Hippocampal formation (tissue), 2 donors: ENCODE measurements at places on chromosomes 4 and X.

DNA sequence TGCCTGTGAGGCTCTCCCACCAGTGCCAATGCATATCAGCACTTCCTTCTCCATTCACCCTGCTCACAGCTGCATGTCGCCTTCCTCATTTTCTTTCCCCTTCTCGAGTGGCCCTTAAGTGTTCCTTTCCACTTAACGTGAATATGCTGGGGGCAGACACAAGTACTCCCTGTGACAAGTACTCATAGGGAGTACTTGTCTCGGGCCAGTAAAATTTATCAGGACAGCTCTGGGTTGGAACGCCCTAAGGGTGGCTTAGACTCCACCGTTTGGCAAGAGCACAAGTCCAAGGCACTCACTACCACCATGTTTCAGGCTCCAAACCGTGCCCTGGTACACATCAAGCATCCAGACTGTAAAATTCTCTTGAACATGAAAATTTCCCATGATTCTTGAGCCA lies 3.9 kb upstream of the LDOC1 start:
- no peak for DNase-seq

DNA sequence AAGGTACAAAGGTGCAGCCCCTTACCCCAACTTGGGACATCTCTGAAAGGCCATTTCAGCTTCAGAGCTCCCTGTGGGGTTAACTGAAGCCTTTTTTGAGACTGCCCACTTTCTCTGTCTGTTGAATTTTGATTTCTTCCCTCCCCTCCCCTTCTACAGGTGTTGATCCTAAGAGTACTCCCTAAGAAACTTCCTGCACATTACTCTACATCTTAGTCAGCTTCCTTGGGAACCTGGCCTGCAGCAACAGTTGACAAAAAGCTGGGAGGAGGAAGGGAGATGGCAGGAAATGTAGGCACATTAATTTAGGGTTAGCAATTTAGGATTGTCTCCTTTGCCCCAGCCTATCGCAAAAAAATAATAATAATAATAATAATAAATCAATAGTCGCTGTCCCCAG lies 1.2 kb upstream of the IDS start:
- DNase-seq = no peak

- no peak for DNase-seq
Measured at GRCh38 chr4:23120374-23120773, 427.6 kb downstream of the GBA3 start.

DNA sequence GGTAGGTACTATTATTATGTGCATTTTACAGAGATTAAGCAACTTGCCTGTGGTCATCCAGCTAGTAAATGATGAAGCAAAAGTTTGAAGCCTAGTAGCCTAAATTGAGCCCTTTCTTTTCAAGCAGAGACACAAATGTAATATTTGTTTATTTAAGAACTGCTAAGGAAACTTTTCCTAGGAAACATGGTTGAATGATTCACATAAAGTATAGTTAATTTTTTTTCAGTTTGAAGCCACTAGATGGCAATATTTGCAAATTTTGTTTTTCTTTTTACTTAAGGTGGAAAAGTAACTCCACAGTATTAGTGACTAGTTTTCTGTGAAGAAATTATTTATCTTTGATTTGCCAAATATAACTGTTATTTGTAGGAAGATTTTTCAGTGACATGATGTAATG lies 52.8 kb upstream of the ANKRD17 start:
- peak; percentile 54 for DNase-seq

DNA sequence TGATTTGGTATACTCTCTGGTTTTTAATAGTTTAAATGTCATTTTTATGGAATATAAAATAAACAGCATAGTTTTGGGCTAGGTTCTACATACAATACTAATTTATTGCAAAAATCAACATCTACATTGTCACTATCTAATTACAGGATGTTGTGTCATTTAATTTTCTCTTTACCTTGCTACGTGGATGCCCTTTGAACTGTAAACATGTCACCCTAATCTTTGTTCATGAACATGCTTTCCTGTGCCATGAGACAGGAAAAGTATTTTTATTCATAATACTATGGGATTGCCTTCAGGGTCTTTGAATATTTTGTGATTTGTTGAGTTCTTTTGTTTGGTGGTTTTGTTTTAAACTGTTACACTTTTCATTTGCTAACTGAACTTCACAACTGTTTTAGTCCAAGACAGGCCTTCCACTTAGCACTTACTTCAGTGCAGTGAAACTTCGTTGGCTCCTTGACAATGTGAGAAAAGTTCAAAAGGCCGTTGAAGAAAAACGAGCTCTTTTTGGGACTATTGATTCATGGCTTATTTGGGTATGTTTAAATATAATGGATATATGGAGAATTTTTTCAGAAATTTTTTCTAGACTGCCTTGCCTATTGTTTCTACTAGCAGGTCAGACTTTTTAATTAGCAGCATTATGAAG lies 40.9 kb downstream of the GK start:
- DNase-seq = no peak

GRCh38 chr4:81577392-81577791 lies 105.7 kb upstream of the RASGEF1B start:
- DNase-seq = no peak

DNA sequence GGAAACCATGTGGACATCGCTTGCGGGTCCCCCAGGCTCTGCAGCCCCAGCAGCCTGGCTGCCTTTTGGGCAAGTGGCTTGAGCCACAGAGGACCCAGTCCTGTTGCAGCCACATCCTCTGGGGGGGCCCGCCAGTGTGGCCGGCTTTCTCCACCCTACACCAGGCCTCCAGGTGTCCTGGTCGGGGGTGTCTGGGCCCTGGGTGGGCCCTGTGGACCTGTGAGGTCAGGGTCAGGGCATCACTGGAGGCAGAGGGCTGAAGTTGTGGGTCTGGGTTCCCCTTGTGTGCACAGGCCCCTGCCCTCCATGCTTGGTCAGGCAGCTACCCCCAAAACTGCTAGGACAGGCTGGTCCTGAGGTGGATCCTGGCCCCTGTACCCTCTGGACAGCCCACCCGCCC lies 3.3 kb upstream of the MSANTD1 start:
- no peak for DNase-seq

- DNase-seq = no peak
Measured at GRCh38 chr4:7697343-7697742, 242.3 kb downstream of the AFAP1 start.

DNA sequence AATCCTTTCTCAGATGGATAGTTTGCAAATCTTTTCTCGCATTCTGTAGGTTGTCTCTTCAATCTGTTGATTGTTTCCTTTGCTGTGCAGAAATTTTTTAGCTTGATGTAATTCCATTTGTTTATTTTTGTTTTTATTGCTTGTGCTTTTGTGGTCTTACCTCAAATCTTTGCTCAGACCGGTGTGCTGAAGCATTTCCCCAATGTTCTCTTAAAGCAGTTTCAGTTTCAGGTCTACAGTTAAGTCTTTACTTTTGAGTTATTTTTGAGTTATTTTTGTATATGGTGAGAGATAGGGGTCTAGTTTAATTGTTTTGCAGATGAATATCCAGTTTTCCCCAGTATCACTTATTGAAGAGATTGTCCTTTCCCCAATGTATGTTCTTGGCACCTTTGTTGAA lies 18.2 kb upstream of the SLC25A14 start:
- DNase-seq = no peak
